ENCODE measurements at places on chromosomes 3 and 15. TPM values are rescaled to one million over a fixed set of nuclear protein-coding genes. Genes with fewer than 3 reads are reported as not detected.
A peak's percentile ranks its signal among the peaks of the same experiment; 100 is the strongest.

ECE2 gene
- 12.1 TPM for total RNA-seq

TEX264 gene
- 31.0 TPM for total RNA-seq

KLHL6 gene
- 0.40 TPM for total RNA-seq

FOXL2NB gene
- total RNA-seq, result not detected

VEPH1 gene
- total RNA-seq, result 12.8 TPM

CACNA2D3 gene
- 0.19 TPM for total RNA-seq

ADAMTS17 gene
- total RNA-seq, result 11.1 TPM

ZNF80 gene
- not detected for total RNA-seq

- no peak for DNase-seq
Measured at GRCh38 chr15:90697175-90697574, 20.0 kb upstream of the BLM start.

DNA sequence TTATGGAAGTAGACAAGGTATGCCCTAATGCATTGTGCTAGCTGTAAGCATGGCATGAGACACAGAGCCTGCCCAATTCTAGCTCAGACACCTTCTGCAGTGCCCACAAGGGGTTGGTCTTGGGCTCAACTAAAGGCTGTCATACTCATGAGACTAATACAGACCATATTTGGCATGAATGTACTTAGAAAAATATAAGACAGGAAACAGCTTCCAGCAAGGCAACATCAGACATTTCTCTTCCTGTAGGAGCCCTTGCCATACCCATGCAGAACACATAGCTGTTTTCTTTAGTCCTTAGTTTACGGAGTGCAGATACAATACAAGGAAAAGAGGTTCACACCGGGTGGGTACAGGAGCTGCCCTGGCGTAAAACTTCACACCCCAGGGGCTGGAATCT lies 30.5 kb upstream of the NR1I2 start:
- DNase-seq, result no peak

DNA sequence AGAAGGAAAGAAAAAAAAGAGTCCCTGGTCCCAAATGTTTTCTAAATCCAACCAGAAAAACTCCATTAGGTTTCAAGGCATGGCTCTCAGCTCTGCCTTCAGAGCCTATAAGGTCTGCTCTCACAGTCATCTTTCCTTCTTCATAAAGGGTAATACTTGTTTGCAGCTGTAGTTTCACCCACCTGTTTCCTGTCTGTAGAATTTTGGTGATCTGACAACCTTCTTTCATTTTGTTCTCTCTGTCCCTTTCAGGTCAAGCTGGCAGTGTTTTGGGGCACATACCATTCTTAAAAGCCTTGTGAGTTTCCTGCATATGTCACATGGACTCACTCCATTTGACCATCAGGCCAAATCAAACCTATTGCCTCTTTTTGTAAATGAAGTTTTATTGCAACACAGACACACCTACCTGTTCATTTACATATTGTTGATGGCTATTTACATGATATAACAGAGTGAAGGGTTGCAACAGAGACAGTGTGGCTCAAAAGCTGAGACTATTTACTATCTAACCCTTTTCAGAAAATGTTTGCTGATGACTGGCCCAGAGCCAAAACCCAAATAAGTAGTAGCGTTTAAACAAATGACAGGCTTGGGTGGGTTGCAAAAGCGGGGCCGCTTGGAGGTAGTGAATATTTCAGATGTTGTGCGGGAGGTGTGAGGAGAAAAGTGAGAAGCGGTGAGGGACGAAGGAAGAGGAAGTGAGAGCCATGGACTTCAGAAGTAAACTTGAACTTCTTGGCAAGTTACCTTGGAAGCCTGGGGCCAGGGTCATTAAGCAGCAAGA lies 292.7 kb upstream of the PROK2 start:
- no peak for DNase-seq

GRCh38 chr15:44034334-44034733 lies 160.7 kb downstream of the FRMD5 start:
- DNase-seq, result no peak

- DNase-seq, result no peak
Measured at GRCh38 chr3:111720681-111721380, 125.7 kb upstream of the ZBED2 start.

DNA sequence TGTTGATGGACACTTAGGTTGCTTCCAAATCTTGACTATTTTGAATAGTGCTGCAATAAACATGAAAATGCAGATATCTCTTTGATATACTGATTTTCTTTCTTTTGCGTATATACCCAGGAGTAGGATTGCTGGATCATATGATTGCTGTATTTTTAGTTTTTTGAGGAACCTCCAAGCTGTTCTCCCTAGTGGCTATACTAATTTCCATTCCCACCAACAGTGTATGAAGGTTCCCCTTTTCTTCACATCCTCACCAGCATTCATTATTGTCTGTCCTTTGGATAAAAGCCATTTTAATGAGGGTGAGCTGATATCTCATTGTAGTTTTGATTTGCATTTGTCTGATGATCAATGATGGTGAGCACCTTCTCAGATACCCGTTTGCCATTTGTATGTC lies 12.5 kb downstream of the PATL2 start:
- DNase-seq, result no peak

GRCh38 chr15:91249591-91249990 lies 149.5 kb downstream of the SV2B start:
- DNase-seq, result no peak

DNA sequence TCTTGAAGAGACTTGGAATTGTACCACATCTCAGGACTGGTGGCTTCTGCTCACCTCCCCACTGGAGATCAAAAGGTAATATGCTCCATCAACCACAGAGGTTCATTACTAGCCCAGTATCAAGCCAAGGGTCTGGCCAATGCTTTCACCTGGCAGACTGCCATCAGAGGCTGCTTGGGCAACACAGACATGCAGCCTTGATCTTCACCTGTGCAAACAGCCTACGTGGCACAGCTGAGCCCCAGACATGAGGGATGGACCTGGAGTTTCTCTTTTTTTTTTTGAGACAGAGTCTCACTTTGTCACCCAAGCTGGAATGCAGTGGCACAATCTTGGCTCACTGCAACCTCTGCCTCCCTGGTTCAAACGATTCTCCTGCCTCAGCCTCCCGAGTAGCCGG lies 105.6 kb upstream of the HES1 start:
- DNase-seq, result peak; percentile 86

DNA sequence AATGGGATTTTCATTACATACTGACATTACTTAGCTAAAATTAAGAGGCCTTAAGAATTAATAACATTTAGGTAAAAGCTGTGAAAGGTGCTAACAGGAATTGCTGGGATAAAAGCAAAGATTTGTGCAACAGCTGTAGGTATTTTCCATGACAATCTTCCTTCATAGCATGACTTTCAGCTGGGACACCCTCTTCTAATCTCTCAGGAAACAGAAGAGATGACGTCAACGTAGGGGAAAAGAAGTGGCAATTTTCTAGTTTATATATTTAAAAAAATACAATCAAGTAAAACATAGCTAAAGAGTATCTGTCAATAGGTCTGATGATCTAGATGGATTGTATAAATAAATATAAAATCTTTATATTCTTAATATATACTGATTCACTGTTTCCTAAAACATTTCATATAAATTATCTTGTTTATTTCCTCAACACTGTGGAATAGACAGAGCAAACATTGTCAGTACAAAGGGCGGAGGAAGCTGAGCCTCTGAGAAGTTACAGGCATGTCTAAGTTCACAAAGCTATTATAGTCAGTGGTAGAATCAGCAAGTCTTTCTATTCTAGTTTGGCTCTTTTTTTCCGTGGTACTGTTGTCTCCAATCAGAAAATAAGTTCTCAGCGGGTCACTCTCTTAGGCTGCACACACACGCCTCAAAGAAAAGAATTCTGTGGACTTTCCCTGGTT lies 217.0 kb downstream of the P3H2 start:
- DNase-seq, result no peak

DNA sequence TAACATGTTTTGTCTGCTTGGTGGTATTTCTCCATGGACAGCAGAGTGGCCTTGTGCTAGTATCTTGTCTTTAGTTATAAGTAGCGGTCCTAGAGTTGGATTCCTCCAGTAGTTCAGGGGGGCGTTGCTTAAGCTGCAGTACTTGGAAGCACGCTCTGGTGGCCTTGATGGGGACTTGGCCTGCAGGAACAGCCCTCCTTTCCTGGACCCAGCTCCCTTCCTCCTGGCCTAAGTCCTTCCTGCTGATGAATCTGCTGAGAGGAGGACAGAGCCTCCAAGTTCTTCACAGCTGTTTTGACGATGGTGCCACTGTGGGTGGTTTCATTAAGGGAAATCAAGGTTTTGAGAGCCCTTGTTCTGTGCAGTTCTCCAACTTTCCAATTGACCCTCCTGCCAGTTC lies 38.6 kb upstream of the SEC22A start:
- DNase-seq, result no peak

GRCh38 chr15:51349156-51349844 lies 7.8 kb downstream of the GLDN start:
- no peak for DNase-seq

- no peak for DNase-seq
Measured at GRCh38 chr3:119598410-119599098, 869 bp downstream of the PLA1A start.

DNA sequence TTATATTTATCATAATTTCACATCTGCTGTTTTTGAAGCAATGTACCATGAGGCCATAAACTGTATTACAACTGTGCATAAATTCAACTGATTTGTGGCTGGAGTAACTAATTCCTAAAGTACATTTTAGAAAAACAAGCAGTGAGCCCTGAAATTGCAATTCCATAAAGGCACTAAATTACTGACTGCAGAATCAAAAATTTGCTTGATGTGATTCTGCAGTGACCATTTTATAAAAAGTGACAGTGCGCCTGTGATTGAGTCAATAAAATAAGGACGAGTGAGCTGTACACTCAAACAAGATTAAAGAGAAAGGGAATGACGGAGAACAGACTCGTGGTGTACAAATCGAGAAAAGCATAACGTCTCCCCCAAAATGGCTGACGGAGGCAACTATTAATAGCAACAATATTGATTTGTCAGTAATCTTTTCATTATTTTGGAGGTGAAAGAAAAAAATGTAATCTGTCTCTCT lies 121.4 kb upstream of the MEIS2 start:
- no peak for DNase-seq
